ENCODE measurements at places on chromosomes 11 and 22. TPM values are rescaled to one million over a fixed set of nuclear protein-coding genes. Genes with fewer than 3 reads are reported as not detected.

Gene AQP11
- 1.5 TPM for total RNA-seq

Gene GGTLC3
- total RNA-seq = not detected

Gene GRM5
- 0.30 TPM for total RNA-seq

Gene C11orf16
- total RNA-seq = not detected

Gene SLC5A12
- total RNA-seq = 0.61 TPM

Gene MED19
- 33.3 TPM for total RNA-seq

Gene CCDC89
- not detected for total RNA-seq

Gene CSF2RB
- not detected for total RNA-seq

Gene RPS25
- total RNA-seq = 1,513 TPM

Gene BTBD18
- total RNA-seq = 0.13 TPM

Gene OR51B4
- total RNA-seq = 4.0 TPM

Gene MUC2
- 0.03 TPM for total RNA-seq

Gene SHANK3
- total RNA-seq = 0.30 TPM

Gene OR52H1
- total RNA-seq = not detected

Gene MYBPC3
- total RNA-seq = not detected

Gene MUC6
- total RNA-seq = 0.08 TPM

Gene FAT3
- 4.3 TPM for total RNA-seq

Gene HEPN1
- total RNA-seq = not detected

Gene C11orf86
- total RNA-seq = not detected

Gene MAP4K2
- total RNA-seq = 24.3 TPM

Gene OR52A1
- total RNA-seq = not detected

Gene THRSP
- not detected for total RNA-seq

Gene SLC17A6
- not detected for total RNA-seq

Gene KRTAP5-8
- not detected for total RNA-seq

Gene CTSC
- total RNA-seq = 195 TPM

Gene HMOX1
- 7.7 TPM for total RNA-seq

Gene TRIM49
- total RNA-seq = 0.08 TPM

Gene ART5
- total RNA-seq = not detected

Gene KMT2A
- 45.8 TPM for total RNA-seq

Gene CHID1
- total RNA-seq = 29.1 TPM

Gene KLHDC7B
- total RNA-seq = not detected

Gene SYT7
- total RNA-seq = 1.2 TPM

Gene SAA2
- not detected for total RNA-seq

Gene E2F8
- total RNA-seq = 3.0 TPM

Gene ANGPTL5
- not detected for total RNA-seq

Gene KRTAP5-11
- not detected for total RNA-seq

Gene RFPL2
- not detected for total RNA-seq

Gene PRAME
- 77.8 TPM for total RNA-seq

Gene PHOX2A
- total RNA-seq = not detected

Gene ZNF195
- total RNA-seq = 21.2 TPM

Gene KCNE3
- 0.04 TPM for total RNA-seq

Gene DLG2
- 1.1 TPM for total RNA-seq

Gene TEX54
- total RNA-seq = not detected

Gene IGSF22
- not detected for total RNA-seq

Gene MGAT3
- 0.29 TPM for total RNA-seq

Gene MS4A1
- total RNA-seq = not detected

Gene PNPLA3
- total RNA-seq = 2.5 TPM

Gene PTGDR2
- total RNA-seq = 0.32 TPM

Gene IL18
- total RNA-seq = 3.5 TPM

Gene OR10D3
- total RNA-seq = 1.6 TPM

Gene SEPTIN5
- 7.5 TPM for total RNA-seq

Gene SRPRA
- total RNA-seq = 139 TPM

Gene NCAM1
- 1.4 TPM for total RNA-seq

Gene GAB2
- total RNA-seq = 8.8 TPM

Gene SCGB1D2
- total RNA-seq = not detected

Gene CCND1
- 464 TPM for total RNA-seq

Gene ALDH3B1
- total RNA-seq = 38.2 TPM
